Thymus (tissue), 14 donors: ENCODE measurements at places on chromosomes 6 and 20. TPM values are rescaled to one million over a fixed set of nuclear protein-coding genes. Genes with fewer than 3 reads are reported as not detected.

Gene C20orf204
- polyA plus RNA-seq: 8.2 TPM

DNA sequence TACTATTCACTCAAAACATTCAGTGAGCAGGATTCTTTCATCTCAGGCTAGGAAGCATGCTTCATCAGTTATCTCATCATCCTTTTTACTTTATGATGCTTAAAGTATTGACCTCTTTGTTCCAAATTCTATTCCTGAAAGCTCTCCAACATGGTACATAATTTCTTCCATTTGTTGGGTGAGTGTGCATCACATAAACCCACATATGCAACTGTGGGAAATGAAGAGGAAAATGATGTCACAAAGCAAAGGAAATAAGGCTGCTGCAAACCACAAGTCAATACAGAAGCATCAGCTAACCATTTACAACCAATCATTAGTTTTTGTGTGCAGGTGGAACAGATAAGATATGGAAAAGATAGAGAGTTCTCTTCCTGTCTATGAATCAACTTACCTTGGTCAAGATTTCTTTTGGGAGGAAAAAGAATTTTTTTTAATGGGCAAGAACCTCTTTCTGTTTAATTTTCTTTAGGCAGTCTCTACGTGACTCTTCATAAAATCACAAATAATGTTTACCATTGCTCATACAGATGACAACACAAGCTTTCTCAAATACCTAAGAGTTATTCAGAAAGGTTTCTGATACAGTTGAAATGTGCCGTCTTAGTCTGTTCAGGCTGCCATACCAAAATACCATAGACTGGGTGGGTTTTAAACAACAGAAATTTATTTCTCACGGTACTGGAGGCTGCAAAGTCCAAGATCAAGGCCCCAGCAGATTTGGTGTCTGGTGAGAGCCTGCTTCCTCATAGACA, 259.9 kb downstream of the ADGRG6 start:
- no peak for DNase-seq

- DNase-seq: peak; percentile 56
These were observed 712 bp downstream of the RXRB start for GRCh38 chr6:33199687-33200218.

DNA sequence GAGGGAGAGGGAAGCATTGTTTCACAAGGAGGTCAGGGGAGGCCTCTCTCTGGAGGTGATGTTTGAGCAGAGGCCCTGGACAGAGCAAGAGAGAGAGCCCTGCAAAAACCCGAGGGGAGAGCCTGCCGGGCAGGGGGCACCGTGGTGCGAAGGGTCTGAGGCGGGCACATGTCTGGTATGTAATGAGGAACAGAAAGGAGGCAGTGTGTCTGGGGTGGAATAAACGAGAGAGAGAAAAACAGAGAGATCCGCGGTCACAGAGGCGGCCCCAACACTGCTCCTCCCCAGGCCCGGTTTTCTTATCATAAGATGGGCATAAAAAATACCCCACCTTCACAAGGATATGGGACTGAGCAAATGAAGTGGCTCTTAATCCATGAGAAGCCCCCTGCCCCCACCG, 119.2 kb downstream of the PREX1 start:
- DNase-seq: no peak
